NCI-H2171 treated with DMSO at 0.1 percent for 48 hours (cell line): ENCODE measurements at places on chromosomes 5 and 9.
A peak's percentile ranks its signal among the peaks of the same experiment; 100 is the strongest.

DNA sequence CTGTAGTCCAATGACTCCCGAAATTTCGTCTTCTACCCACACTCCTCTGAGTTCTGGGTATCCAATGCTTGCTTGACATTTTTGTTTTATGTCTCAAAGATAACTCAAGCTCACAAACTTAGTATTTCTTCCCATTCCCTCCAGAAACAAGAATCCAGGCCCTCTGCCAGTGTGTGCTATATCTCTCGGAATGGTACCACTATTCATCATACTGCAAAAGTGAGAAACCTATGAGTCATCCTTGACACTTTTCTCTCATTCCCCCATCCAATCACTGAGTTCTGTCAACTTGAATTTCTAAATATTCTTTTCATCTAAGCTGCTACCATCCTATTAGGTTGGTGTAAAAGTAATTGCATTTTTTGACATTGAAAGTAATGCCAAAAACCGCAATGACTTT lies 9.8 kb downstream of the SLC12A2 start:
- no peak for DNase-seq

- DNase-seq: no peak
Observed at GRCh38 chr5:171528865-171529614, 109.6 kb downstream of the FGF18 start.

DNA sequence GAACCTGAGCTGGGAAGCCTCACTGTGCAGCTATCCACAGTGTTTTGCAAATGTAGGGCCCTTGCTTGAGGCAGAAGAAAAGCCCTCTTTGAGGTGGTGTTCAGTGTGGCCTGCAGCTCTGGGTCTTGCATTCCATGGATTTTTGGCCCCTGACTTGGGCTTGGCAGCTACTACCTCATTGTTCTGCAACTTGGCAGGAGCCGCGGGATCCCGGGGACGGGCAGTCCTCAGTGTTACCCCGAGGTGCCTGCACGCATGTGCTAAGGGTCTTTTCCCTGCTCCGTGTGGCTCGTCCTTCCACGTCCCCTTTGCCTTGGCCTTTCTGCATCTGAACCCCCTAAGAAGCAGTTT lies 39.8 kb downstream of the NEK6 start:
- no peak for DNase-seq

- no peak for DNase-seq
Observed at GRCh38 chr5:37490931-37491330, 111.8 kb downstream of the WDR70 start.

- DNase-seq: no peak
Observed at GRCh38 chr5:53006911-53007890, 18.0 kb downstream of the ITGA2 start.

- peak; percentile 1 for DNase-seq
Observed at GRCh38 chr5:161023551-161023950, 171.5 kb upstream of the ATP10B start.

GRCh38 chr5:116626272-116626723 lies 51.7 kb upstream of the SEMA6A start:
- DNase-seq: peak; percentile 69

- peak; percentile 76 for DNase-seq
Observed at GRCh38 chr9:91775011-91775707, 174.9 kb downstream of the ROR2 start.

- DNase-seq: no peak
Observed at GRCh38 chr5:174529925-174530681, 194.3 kb upstream of the MSX2 start.

GRCh38 chr5:102583276-102584124 lies 84.7 kb upstream of the SLCO6A1 start:
- peak; percentile 92 for DNase-seq
